ENCODE measurements at places on chromosomes 7 and 10.

DNA sequence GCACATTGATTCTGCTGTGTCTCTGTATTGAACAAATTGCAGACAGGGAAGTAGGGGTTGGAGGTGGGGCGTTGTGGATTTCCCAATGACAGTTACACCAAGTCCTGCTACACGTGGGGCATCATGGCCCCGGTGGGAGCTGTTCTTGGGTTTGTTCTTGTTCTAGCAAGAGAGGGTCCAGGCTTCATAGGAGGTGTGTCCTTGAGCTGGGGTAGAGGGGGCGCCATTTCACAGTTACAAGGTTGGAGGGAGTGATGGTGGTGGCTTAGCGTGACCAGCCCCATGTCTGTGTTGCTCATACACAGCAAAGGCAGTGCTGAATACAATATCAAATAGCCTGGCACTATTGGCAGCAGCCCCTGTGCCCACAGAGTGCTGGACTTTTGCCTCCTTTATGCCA, 15.7 kb downstream of the SH2D4B start:
- no peak for DNase-seq

GRCh38 chr10:6056411-6057135, 5.6 kb downstream of the IL2RA start:
- peak; percentile 29 for DNase-seq

- no peak for DNase-seq
Measured at GRCh38 chr7:112290065-112290464, 83.6 kb downstream of the ZNF277 start.

DNA sequence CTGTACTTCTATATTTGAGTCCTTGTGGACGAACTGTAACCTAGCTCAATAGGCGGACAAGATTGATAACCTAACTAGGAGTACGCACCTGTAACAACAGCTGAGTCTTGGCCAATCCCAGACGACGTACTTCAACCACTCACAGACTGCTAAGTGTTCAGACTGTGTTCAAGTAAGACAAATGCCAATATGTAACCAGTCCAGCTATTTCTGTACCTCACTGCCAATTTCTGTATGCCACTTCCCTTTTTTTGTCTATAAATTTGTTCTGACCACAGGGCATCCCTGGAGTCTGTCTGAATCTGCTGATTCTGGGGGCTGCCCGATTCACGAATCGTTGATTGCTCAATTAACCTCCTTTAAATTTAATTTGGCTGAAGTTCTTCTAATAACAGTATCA, 32.2 kb downstream of the HACD1 start:
- DNase-seq: no peak

DNA sequence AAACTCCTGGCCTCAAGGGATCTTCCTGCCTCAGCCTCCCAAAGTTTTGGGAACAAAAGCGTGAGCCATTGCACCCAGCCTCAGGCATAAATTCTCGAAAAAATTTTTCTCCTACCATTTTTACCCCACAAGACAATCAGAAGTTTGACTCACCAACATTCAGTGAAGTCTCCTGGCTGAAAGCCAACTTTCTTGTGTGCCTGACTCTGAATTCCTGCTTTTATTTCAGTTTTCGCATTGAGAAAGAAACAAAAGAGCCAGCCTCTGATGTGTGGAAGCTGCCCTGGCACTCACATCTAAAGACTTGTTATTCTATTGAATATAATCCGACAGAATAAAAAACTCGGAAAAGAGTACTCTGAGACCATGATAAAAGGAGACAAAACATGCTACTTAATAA, 402.9 kb downstream of the MAGI2 start:
- no peak for DNase-seq

DNA sequence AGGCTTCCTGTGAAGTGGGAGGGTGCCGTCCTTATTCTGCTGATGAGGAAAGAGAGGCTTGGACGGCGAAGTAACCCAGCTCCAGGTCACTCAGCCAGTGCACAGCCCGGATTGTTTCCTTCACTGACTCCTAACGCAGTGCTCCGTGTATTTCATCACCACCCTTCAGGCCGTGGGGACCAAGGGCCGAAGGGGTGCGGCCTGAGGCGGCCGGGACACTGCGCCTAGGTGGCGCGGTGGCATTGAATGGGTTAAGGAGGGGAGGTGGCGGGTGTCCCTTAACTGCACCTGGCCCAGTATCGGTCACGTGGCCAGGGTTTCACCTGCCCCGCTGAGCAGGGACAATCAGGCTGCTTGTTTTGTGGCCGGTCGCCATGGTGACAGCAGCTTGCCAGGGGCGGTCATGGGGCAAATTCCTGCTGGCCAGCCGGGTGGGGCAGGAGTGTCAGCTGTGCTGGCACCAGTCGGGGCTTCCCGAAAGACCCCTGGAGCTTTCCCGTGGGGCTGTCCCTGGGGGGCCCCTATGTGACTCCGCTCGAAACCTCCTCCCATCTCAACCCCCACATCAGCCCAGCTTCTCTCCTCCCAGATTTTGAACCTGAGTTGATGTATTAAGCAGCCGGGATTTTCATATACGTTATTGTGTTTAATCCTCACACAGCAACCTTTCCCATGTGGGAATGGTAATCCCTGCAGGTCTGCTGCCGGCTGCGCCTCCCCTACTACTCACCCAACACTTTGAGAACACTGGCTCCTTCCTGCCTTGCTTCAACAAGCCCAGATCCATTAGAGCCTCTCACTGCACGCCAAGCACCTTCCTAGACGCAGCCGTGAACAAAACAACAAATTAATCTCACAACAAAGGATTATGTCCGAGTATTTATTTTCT, 4.4 kb upstream of the ABHD11 start:
- DNase-seq: peak; percentile 100

DNA sequence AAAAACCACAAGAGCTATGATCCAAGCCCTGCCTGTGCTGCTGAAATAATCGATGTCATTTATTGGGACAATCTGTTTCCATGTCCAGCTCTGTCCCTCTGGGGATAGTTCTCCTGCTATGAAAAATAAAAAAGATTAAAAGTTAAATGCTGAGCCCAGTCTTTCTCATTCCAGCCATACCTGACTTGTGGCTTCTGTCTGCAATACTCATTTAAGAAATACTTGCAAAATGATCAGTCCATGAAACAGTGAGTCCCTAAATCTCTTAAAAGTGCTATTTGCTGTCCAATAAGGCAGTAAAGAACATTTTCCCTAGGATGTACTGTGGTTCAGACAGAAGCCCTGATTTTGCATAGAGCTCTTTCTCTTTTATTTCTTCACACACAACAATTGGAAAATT, 91.7 kb downstream of the SLC16A9 start:
- DNase-seq: no peak

DNA sequence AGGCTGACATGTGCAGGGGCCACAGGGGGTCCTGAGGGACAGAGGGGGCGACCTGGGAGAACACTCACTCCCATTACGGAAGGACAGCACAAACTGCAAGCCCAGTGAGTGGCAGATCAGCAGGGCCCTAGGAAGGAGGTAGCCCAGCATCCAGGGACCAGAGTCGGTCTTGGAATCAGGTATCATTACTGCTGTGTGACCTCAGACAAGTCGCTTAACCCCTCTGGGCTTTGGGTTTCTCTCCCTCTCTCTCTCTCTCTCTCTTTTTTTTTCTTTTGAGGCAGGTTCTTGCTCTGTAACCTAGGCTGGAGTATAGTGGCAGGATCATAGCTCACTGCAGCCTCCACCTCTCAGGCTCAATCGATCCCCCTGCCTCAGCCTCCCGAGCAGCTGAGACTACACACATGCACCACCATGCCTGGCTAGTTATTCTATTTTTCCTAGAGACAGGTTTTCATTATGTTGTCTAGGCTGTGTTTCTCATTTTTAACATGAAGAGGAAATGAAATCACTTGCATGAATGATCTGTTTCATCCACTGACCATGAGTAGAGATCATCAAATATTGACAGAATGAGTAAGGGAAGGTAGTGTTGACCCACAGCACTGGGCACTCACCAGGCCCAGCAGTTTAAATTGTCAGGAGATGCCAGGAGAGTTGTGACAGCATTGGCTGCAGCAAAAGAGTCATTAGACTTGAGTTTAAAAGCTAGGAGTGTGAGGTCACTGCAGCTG, 49.4 kb downstream of the BUB3 start:
- no peak for DNase-seq

DNA sequence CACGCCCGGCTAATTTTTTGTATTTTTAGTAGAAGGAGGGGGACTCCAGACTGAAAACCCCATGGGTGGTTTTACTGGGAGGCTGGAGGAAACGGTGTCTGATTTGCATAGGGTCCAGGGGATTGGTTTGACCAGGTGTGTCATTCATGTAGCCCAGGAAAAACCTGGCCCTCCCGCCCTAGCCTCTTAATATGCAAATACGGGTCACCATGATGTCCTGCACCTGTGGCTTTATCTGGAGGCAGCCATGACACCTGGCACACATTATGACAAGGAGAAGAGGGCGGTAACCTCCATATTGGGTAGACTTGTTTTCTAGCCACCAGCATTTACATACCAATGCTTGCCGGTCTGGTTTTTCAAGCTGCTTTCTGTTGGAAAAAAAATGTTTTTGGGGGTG, 68.0 kb downstream of the TRIL start:
- peak; percentile 77 for DNase-seq

DNA sequence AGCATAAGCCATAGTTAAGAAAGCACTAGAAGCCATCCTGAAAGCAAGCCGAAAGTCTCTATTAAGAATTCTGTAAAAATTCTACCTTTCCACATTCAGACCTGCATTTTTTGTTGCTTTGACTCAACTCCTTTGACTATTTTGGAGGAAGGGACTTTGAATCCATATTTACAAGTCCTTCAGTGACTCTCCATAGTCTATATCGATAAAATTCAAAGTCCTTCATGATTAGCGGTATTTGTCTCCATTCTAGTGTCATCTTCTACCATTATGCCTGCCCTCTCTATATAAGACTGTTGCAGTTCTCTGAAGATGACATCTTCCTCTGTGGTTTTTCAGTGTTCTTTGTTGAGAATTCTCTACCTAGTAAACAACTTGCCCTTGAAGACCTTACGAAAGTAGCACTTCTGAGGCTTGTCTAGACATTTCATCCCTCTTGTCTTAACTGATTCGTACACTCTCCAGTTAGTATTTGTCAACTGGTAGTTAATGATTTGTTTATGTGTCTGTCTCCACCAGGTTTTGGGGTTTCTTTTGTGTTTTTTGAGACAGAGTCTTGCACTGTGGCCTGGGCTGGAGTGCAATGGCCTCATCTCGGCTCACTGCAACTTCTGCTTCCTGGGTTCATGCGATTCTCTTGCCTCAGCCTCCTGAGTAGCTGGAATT, 1.7 kb downstream of the CCSER2 start:
- no peak for DNase-seq

DNA sequence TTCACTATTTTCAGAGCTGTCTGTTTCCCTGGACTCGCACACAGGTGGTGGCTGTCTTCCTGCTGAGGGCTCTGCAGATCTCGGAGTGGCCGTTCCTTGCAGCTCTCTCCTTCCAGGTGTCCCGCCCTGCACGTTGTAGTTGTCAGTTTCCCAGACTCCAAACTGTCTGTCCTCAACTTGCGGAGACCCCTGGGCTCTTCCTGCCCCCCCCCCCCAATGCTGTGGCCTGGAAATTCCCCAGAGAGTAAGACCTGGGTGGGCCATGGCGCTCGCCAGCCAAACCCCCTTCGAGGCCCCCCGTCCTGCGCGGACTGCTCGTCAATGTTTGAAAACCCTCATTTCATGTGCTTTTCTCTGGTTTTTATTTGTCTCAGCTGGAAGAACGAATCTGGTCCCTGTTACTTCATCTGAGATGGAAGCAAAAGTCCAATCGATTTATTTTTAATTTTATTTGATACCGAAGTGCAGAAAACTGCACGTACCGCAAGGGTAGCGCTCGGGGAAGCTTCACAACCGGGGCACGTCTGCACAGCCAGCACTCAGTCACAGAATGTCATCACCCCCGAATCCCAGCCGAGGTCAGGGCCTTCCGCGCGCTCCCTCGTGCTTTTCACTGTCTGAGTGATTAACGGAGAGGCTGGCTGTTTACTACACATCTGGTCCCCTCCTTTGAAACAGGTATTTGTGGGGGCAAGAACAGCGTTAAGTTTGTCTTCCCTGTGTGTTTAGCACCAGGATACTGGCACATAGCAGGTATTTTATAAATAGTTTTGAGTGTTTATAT, 46.4 kb upstream of the NKX6-2 start:
- no peak for DNase-seq

DNA sequence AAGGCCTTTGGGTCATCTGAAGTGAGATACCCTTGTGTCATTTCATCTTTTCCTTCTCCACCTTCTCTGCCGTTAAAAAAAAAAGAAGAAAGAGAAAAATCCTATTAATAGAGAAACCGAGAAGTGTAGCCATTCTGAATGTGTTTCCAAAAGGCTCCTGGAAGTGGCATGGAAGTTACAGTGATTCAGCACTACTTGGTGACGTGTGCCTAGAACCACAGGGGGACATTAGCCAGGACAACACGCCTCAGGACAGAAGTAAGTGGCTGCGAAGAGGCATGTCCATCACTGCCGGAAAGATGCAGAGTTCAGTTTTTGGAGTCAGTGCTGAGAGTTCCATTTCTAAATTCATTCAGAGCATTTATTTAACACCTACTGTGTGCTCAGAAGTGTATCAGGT, 6.3 kb downstream of the HTRA1 start:
- no peak for DNase-seq

DNA sequence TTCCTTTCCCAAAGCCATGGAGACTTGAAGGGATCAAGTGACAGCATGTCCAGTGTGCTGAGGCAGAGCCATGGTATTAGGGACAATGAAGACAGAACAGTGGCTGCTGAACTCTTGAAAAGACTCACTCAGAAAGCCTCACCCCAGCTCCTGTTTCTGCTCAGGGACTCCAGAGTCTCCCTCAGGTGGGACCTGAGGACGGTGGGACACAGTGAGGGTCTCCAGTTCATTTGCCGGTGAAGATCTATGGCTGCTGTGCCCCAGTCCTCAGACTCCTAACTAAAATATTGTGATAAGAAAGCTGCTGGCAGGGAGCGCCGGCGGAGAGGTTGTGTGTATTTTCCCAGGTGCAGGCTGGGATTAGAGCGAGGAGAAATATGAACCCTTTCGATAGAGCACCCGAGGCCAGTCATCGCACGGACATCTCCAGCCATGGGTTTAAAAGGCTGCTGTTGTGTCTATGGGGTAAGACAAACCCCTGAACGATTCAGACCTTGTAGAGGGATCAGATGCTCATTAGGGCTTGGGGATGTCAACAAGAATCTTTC, 57.2 kb downstream of the C7orf25 start:
- DNase-seq: no peak

- DNase-seq: no peak
Measured at GRCh38 chr10:56222237-56222636, 138.8 kb downstream of the ZWINT start.

DNA sequence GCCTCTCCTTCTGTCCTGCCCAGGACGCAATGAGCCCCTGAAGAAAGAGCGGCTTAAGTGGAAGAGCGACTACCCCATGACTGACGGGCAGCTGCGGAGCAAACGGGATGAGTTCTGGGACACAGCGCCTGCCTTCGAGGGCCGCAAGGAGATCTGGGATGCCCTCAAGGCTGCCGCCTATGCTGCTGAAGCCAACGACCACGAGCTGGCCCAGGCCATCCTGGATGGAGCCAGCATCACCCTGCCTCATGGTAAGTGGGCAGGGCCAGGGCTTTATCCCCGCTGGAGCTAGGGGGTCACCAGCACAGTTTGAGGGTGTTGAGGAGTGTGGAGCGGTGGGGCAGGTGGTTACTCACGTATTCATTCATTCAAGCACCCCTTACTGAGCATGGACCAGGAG, 4.7 kb upstream of the ANKRD2 start:
- DNase-seq: no peak

- DNase-seq: no peak
Measured at GRCh38 chr7:142714375-142714774, 34.9 kb upstream of the PRSS1 start.

- DNase-seq: no peak
Measured at GRCh38 chr7:112547916-112548315, 67.1 kb downstream of the LSMEM1 start.
